ENCODE measurements at places on chromosomes 2 and 18.
A peak's percentile ranks its signal among the peaks of the same experiment; 100 is the strongest.

DNA sequence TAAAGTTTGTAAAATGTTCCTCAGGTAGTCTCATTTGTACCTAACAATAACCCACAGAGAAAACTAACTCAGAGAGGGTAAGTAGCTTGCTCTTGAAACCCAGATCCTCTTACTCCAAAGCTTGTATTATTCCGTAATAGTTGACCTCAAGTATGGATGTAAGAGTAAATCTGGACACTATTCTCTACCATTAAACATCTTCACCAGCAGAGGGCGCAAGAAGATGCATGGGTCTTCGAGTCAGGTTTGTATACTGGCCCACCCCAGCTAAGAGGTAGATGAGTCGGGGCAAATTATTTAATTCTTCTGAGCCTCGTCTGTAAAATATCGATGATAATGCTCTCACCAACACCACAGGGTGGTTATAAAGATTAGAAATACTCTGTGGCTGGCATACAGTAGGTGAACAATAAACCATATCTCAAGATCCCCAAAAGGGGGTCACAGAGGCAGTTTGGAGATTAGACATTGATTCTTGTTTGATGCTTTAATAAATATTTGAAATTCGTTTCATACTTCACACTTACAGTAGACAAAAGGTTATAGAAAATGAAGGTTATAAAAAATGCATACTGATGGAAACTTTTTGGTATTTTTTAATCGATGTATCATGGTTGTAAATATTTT lies 3.5 kb upstream of the CABLES1 start:
- DNase-seq: peak; percentile 52

GRCh38 chr2:200873560-200873959 lies 9.1 kb upstream of the CLK1 start:
- DNase-seq: no peak

DNA sequence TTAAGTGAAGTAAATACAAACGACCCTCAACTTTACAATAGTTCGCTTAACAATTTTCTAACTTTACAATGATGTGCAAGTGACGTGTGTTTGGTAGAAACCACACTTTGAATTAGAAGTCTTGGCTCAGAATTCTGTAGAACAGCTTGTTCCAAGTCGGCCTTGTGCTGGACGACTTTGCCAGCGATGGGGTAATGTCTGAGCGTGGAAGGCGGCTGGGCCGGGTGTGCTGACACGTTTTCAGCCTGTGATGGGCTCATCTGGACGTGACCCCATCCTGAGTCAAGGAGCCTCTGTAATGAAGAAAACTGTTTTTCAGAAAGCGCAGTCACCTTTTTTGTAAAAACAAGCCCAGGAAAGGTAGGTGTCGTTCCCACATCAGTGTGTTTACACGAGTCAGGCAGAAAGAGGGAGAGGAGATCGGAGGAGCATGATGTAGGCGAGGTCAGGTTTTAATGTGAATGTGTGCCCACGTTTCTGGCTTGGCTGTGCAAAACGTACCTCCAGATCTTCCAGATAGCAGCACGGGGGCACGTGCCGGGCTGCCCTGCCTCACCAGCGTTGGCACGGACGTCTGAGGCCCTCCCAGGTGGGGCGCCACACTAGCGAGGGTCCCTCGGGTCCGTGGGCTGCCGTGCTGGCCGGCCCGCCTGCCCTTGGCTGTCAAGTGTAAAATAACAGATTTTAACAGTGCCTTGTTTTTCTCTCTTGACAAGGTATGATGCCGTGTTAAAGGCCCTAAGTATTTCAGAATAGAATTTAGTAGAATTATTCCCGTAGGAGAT lies 54.6 kb downstream of the CTDP1 start:
- no peak for DNase-seq

- DNase-seq: no peak
These were observed 415.8 kb upstream of the DSEL start for GRCh38 chr18:67932271-67932670.

DNA sequence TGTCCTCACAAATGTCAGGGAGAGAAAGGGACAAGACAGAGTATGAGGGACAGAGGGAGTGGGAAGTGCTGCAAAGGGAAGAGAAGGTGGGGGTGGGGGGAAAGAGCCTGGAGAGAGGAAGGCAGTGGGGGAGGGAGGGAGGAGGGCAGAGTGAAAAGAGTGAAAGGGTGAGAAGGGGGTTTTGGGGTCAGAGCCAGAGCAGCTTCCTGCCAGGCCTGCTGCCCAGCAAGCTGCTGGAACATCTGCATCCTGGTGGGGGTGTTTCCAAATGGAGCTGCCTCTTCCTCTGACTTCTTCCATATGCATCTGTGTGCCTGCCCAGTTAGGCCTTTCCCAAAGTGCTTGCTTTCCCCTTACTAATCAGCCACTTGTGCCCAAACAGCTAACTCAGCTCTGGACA lies 94.3 kb upstream of the CELF4 start:
- DNase-seq: no peak

GRCh38 chr2:33512112-33512511 lies 35.7 kb downstream of the RASGRP3 start:
- no peak for DNase-seq

- no peak for DNase-seq
These were observed 30.1 kb upstream of the ASB1 start for GRCh38 chr2:238396663-238397062.

GRCh38 chr2:237532160-237532559 lies 34.2 kb upstream of the PRLH start:
- no peak for DNase-seq
